T-helper 2 cell treated with Interferon-gamma antibody and Interleukin-4, amounts not matched to agents 5 μg/mL and 100 μg/mL, for 36 hours (primary cell): ENCODE measurements at places on chromosomes 3 and 15.

GRCh38 chr3:143118630-143119008 lies 952 bp upstream of the CHST2 start:
- H3K36me3 ChIP-seq, result peaks cover 12% of the 10 kb centered on the region
- H3K4me3 ChIP-seq, result peak overlapping the region; percentile 87
- H3K27me3 ChIP-seq, result peaks cover 13% of the 10 kb centered on the region
- peak overlapping the region; percentile 84 for H3K27ac ChIP-seq
- no peak for DNase-seq
- H3K4me1 ChIP-seq, result peaks cover 39% of the 10 kb centered on the region

DNA sequence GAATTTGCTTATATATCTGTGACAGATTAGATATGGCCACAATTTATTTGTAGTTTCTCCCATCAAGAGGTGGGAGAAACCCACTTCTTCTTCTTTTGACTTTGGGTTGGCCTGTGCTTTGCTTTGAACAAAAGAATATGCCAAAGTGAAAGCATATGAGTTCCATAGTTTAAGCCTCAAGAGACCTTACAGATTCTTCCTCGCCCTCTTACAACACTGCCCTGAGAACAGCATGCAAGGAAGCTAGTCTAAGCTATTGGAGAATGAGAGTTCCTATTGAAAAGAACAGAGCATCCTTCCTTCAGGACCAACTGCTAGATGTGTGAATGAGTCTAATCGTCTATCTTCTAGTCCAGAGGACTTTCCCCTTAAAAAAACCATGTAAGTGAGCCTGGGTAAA lies 394.8 kb downstream of the TUSC7 start:
- H3K4me1 ChIP-seq, result no peaks in the 10 kb centered on the region
- H3K36me3 ChIP-seq, result no peaks in the 10 kb centered on the region
- no peaks in the 10 kb centered on the region for H3K27me3 ChIP-seq

GRCh38 chr3:120102674-120103073 lies 8.4 kb upstream of the GSK3B start:
- no peak for DNase-seq
- no peak overlapping the region for H3K4me3 ChIP-seq
- peaks cover 19% of the 10 kb centered on the region for H3K36me3 ChIP-seq
- H3K27me3 ChIP-seq, result no peaks in the 10 kb centered on the region

DNA sequence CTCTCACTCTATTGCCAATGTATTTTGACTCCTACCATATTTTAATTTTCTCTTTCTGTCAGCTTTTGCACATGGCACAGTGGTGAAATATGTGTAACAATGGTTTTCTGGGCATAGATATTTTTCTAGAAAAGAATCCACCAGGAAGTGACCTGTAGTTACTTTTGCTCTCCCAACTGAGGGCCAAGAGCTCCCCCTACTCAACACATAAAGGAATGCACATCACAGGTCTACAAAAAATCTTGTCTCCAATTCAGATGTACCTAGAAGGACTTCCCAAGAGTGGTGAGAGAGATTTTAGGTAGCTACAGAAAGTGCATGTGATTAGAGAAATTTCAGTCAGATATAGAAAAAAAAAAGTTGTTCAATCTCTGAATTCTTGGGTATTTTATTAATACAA lies 15.6 kb downstream of the CPA3 start:
- no peaks in the 10 kb centered on the region for H3K4me1 ChIP-seq
- no peaks in the 10 kb centered on the region for H3K36me3 ChIP-seq
- no peak for DNase-seq
- H3K4me3 ChIP-seq, result no peak overlapping the region
- H3K27me3 ChIP-seq, result peaks cover 6% of the 10 kb centered on the region

DNA sequence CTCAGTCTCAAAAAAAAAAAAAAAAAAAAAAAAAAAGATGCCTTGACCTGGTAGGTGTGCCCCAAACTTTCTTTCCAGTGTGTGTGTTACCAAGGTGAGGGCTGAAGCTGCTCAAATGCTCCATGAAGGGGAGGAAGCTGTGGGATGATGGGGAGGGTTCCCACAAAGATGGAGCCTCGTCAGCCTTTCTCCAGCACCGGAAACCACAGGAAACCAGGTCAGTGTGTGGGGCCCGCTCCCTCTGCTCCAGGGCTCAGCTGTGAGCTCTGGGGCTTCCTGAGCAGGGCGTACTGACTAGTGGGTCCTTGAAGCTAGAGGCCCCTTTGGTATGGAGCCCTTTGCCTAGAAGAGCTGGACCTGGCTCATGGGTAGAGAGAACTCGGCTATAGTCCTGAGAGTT lies 681 bp upstream of the IL17RE start:
- H3K4me1 ChIP-seq, result peaks cover 26% of the 10 kb centered on the region
- peak; percentile 43 for DNase-seq

- H3K27me3 ChIP-seq, result no peaks in the 10 kb centered on the region
- H3K4me1 ChIP-seq, result peaks cover 16% of the 10 kb centered on the region
- no peak overlapping the region for H3K4me3 ChIP-seq
Measured at GRCh38 chr3:15050405-15051092, 14.6 kb downstream of the MRPS25 start.

DNA sequence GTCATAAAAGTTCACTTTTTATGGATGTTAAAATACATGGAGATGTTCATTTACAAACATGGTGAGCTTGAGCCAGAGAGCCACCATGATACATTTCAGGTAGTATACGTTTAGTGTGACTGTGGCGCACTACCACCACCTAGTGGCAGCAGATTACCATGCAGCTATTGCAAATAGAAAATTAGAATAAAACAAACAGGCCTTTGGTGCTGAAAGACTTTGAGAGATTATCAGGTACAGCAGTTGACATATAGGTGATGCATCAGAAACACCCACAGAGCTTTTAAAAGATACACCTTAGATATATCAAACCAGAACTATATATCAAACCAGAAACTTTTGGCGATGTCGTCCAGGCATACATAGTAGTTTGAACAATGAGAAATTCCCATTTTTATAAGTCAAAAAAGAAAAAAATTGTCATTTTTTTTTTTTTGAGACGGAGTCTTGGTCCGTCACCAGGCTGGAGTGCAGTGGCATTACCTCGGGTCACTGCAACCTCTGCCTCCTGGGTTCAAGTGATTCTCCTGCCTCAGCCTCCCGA lies 42.0 kb upstream of the ICE2 start:
- H3K4me3 ChIP-seq, result no peak overlapping the region
- H3K36me3 ChIP-seq, result peaks cover 19% of the 10 kb centered on the region
- H3K27me3 ChIP-seq, result no peaks in the 10 kb centered on the region
- H3K27ac ChIP-seq, result peak overlapping the region; percentile 66
- H3K4me1 ChIP-seq, result peaks cover 24% of the 10 kb centered on the region
- DNase-seq, result peak; percentile 65

DNA sequence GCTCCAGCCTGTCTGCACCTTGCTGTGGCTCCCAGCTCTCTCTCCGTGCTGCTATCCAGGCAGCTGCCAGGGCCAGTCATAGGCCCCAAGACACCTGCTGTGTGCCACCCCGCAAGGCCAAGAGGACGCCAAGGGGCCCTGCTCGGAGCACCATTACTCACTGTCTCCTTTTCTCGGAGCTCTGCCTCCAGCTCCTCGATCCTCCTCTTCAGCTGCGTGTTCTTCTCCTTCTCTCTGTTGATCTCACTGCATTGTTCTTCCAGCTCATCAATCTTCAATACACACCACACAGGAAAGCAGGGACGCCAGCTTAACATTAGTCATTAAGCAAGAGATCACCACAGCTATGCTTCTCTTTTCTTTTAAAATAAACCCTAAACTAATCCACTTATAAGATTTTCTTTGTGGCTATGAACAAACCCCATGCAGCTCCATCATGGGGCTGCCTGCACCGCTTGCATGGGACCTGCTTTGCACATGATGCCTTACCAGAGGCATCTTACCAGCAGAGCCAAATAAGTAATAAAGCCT lies 42.6 kb downstream of the WHAMM start:
- DNase-seq, result no peak
- H3K27me3 ChIP-seq, result no peaks in the 10 kb centered on the region
- peaks cover 27% of the 10 kb centered on the region for H3K36me3 ChIP-seq

- peaks cover 2% of the 10 kb centered on the region for H3K27me3 ChIP-seq
- no peak for DNase-seq
- no peak overlapping the region for H3K27ac ChIP-seq
- no peaks in the 10 kb centered on the region for H3K36me3 ChIP-seq
Measured at GRCh38 chr15:77096138-77096537, 25.2 kb upstream of the TSPAN3 start.

GRCh38 chr15:76756381-76756780 lies 148.8 kb downstream of the SCAPER start:
- H3K4me3 ChIP-seq, result no peak overlapping the region
- H3K27me3 ChIP-seq, result no peaks in the 10 kb centered on the region
- H3K36me3 ChIP-seq, result peaks cover 8% of the 10 kb centered on the region
- DNase-seq, result no peak
- H3K4me1 ChIP-seq, result no peaks in the 10 kb centered on the region
- no peak overlapping the region for H3K27ac ChIP-seq

DNA sequence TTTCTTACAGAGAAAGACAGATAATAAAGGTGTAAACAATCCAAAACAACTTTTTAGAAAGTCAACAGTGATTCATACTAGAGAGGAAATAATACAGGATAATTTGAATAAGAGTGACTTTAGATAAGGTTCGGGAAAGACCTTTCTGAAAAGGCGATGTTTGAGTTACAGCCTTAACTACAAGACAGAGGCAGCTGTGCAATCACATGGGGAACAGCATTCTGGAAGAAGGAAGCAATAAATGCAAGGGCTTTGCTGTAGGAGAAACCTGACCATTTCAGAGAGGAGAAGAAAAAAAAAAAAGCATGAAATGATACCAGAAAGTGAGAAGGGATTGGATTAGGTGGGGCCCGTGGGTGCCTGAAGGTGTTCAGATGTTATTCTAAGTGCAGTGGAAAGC lies 200.6 kb upstream of the ATP11B start:
- H3K36me3 ChIP-seq, result no peaks in the 10 kb centered on the region
- H3K4me1 ChIP-seq, result no peaks in the 10 kb centered on the region
- DNase-seq, result no peak
- no peaks in the 10 kb centered on the region for H3K27me3 ChIP-seq
- H3K4me3 ChIP-seq, result no peak overlapping the region
